ENCODE measurements at places on chromosomes 7 and 10. TPM values are rescaled to one million over a fixed set of nuclear protein-coding genes. Genes with fewer than 3 reads are reported as not detected.

- DNase-seq = no peak
These were observed 62.0 kb upstream of the AKR1E2 start for GRCh38 chr10:4763960-4764428.

GRCh38 chr10:70337201-70337651 is 45.2 kb downstream of the LRRC20 start:
- DNase-seq = no peak

DNA sequence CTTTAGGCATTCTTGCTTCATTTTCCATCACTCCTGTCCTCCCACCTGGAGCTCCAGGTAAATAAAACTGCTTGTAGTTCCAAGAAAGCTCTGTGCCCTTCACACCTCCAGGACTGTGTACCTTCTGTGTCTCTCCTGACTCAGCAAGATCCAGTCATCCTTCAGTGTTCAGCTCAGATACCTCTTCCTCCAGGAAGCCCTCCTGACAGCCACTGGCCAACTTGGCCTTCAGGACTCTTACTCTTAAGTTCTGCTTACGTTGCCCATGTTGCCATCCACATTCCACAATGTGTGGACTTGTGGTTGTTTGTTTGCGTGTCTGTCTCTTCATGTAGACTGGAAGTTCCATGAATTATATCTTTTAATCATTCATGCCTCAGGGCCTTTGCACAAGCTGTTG is 48.0 kb downstream of the SORCS3 start:
- no peak for DNase-seq

DNA sequence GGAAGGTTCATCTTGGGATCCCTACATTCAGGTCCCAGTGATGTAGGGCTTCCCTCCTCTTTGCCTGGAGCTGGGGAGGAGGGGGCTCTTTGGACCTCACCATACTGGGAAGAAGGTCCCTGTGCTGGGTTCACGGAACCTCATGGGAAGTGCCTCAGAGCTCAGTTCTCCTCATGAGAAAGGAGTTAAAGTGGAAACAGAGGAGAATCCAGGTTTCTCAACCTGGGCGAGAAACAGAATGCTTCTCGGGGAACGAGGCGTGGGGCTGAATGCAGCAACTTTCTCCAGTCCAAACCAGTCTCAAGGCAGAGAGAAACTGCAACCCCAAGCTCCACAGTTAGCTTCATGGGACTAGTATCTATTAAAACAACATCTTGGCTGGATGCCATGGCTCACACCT is 382.7 kb upstream of the FOXK1 start:
- no peak for DNase-seq

DNA sequence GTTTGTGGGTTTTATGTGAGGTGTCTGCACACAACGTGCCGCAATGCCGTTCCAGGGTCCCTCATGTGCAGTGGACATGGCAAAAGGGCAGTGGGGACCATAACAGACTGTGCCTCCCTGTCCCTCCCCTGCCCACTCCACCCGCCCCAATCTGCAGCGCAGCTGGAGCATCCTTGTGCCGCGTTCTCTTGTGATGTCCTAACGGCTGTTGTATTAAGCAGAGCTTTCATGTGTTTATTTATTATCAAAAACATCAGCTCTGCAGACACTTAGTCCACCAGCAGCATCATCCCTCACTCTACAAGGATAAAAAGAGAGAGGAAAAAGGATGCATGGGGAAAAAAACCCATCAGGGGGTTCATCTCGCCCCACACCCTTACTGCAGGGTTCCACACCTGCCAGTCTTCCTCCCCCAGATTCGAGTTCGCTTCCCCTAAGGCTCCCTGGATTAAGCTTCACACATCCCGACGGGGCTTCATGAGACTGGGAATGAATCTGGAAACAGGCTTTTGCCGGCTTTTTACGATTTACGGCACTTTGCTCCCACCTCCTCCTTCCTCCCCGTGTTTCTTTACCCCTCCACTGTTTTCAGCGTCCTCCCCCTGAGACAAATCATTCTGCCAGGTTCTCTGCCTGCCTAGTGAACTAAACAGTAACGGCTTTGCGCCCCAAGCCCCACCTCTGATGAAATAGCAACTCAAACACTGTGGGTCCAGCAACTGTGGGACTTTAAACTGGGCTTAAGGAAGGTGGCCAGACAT is 301.4 kb downstream of the CAMK1D start:
- no peak for DNase-seq

DNA sequence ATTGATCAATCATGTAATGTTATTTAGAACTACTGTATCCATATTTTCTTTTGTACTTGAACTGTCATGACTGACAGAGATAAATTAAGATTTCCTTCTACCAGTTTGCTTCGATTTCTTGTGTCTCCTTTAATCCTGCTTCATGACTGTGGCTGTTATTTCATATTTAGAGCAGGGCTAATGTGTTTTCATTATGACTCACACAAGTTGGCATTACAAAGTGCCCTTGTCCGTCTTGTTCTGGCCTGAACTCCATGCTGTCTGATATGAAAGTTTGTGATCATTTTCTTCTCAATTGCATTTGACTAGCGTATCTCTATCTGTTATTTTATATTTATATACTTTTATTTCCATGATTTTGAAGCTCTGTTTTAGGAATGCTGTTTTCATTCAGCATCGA is 344.1 kb upstream of the PRKCQ start:
- no peak for DNase-seq

GRCh38 chr10:33489501-33490176 is 155.2 kb upstream of the NRP1 start:
- no peak for DNase-seq

- DNase-seq = no peak
These were observed 44.2 kb downstream of the PUS7 start for GRCh38 chr7:105477908-105478307.

GRCh38 chr10:65312876-65313275 is 1613.0 kb upstream of the LRRTM3 start:
- DNase-seq = no peak

DNA sequence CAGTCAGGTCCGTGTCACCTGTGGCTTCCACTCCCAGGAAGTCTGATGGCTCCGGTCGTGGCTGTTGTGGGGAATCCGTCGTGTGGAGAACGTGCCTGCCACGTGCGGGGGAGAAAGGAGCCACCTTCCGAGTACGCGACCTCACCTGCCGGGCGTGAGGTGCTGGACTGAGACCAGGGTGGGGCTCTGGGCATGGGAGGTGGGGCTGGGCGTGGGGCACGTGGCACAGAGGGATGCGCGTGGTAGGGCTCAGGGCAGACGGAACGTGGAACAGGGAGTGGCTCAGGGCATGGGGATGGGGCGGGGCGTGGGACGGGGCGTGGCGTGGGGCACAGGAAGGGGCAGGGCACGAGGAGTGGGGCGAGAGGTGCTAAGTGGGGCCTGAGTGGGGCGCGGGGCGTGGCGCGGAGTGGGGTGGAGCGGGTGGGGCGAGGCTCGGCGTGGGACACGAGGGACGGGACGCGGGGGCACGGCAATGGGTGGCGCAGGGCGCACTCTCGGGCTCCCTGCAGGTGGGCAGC is 64.8 kb downstream of the C10orf143 start:
- DNase-seq = no peak

DNA sequence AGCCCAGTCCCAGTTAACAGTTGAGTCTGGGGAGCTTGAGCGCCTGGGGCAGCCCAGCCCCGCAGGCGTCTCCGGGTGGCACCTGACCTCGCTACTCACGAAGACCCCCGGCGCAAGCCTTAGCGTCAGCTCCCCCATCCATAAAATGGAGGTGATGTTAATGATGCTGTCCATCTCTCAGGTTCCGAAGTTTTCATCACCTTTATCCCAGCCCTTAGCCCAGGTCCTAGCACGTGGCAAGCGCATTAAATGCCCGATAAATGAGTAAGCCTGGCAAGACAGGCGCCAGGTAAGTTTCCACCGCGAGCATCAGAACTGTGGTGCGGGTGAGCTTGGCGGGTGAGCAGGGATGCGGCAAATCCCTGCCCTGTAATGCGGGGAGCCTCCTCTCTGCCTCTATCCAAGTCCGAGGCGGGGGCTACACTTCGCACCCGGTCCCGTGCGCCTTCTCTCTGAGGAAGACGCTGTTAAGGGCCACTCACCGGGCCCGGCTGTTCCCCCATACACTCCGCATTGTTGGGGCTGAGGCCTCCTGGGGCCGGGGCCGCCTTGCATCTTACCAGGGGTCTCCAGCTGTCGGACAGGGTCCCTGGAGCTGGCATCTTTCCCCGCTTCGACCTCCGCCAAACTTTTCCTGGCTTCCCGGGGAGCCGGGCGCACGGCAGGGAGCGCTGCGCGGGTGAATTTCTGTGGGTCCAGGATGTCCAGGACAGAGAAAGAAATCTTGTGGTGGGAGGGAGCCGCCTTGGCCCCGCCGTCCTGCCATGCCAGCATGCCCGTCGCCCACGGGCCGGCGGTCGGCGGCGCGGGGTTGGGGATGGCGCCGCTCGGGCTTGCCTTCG is 444 bp downstream of the NKX1-2 start:
- DNase-seq = no peak

DNA sequence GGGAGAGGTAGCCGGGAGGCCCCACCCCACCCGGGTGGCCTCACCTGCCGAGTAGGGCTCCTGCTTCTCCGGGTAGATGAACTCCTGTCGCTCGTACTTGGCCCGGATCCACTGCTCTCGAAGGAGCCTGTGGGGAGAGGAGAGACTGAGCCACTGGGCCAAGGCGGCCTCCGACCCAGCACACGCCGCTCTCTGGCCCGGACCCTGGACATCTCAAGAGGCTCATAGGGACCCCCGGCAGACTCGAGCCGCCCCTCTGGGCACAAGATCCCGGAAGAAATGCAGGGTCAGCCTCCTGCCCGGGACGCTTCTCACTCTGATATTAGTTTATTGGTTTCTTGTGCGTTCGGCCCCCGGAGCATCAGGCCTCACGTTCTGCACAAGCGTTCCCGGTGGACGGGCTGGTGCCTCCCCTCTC is 34.5 kb downstream of the ADAP1 start:
- no peak for DNase-seq

GRCh38 chr10:43679509-43679908 is 30.8 kb upstream of the ZNF32 start:
- no peak for DNase-seq

DNA sequence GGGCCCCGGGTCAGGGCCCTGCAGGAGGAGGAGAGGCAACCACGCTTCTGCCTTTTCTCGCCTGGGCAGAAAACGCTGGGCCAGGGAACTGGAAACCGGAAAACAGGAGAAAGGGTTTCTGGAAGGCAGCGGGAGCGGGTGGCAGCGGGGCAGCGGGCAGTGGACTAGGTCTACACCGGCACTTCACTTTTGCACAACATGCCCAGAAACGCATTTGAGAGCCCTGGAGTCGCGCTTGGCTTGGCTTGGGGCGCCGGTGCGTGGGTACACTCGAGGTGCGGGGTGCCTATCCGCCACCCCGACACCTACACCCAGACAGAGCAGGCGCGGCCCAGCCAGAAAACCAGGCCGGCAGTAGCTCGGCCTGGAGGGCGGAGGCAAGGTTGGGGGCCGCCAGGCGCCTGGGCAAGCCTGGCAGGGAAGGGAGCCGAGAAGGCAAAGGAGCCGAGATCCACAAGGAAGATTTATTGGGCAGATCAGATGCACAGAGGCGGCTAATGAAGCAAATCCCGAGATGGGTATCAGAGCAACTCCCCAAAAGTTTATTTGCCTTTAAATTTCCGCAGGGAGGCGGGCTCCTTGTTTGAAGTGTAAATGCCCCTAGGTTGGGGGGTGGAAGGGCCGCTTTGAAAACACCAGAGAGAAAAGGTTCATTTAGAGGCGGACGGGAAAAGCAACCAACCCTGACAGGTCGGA is 3.2 kb upstream of the PAX2 start:
- no peak for DNase-seq

GRCh38 chr7:32243687-32244290 is 173.6 kb upstream of the PDE1C start:
- DNase-seq = no peak

DNA sequence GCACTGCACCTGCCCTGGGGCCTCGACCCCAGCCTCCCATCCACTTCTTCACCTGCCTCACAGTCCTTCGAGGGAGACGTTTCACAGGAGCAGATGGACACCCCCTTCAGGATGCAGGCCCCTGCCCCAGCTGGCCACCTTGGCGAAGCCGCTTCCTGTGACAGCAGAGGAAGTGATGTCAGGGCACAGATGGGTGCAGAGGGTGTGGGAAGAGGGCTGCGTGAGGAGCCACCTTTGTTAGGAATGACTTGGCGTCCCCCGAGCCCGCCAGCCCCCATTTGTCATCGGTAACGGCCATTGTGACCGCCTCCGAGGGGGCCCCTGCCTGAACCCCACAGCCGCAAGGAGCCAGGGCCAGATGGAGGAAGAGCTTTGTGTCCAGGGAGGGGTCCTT is 47.4 kb upstream of the SLC29A3 start:
- DNase-seq = no peak

DNA sequence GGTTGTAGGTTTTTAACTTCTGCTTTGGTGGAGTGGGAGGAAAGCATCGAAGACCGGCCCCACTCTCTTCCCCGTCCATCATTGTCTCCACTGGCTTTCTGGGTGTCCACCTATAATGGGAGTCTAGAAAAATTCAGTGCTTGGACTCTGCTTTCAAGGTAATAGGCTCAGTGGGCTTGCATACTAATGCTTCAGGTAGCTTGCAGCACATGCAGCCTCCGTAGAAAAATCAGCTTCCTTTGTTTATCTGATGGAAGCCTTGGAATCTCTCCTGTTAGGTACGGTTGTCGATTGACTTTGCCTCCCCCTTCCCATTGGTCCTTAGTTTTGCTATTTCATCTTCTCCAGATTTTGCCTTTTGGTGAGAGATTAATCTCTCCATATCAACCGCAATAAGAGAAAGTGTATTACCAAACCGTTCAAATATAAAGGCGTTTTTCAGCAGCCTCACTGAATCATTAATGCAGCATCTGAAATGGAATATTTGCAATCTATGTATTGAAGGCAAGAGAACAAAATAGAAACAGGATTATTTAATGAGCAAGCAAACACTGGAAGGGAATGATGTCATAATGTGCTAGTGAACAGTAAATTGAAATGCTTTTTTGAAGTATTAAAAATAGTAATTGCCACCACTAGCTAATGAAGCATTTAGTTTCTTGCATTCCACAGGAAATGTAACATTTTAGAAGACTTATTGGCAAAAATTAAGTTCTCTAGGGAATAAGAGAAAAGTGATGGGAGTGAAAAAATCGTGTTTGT is 944 bp downstream of the AVL9 start:
- no peak for DNase-seq

DNA sequence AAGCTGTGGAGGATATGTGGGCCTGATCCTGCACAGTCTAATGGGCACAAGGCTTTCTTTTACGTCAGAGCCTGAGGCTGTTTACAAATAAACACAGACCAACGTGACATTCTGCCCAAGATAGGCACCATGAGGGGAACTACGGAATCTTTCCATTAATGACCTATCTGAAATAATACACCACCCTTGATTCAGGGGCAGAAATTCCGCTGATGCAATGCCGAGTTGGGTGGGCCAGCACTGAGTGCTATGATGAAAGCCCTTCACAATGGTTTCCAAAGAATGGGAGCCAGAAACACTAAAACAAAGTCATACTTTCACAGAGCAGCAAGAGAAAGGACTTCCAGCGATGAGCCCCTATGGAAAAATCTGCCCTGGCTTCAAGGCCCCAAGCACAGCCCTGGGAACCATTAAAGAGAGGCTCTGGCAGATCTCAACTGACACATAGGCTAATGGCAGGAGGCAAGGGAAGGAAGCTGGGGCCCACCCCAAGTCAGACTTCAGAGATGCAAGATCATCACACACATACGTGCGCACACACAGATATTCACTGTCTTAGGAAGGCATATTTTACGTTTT is 72.2 kb upstream of the DLX6 start:
- DNase-seq = no peak

Gene CCL24
- not detected for total RNA-seq

Gene HOXA5
- 7.9 TPM for total RNA-seq

Gene EIF5AL1
- total RNA-seq = 1.5 TPM

Gene DPYSL4
- total RNA-seq = not detected

All from OCI-LY7 (cell line).